SW 1271 (cell line): ENCODE measurements at places on chromosomes 13 and 19.
A peak's percentile ranks its signal among the peaks of the same experiment; 100 is the strongest.

DNA sequence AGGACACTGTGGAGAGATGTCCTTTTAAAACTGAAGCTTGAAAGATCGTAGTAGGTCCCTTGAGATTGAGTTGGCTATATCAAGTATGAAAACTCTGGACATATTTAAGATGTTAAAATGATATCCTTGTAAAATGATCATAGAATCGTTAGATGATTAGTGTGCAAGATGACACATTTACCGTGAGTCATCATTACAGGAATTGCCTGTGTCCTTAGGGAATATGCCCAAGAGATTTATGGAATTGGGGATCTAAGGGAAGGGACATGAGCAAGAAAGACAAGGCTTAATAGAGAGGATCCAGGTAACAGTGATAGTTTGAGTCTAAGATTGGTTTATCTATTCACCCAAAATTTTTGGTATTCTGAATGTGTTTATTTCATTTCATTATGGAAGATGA lies 233.7 kb downstream of the GPC5 start:
- peak; percentile 15 for DNase-seq

DNA sequence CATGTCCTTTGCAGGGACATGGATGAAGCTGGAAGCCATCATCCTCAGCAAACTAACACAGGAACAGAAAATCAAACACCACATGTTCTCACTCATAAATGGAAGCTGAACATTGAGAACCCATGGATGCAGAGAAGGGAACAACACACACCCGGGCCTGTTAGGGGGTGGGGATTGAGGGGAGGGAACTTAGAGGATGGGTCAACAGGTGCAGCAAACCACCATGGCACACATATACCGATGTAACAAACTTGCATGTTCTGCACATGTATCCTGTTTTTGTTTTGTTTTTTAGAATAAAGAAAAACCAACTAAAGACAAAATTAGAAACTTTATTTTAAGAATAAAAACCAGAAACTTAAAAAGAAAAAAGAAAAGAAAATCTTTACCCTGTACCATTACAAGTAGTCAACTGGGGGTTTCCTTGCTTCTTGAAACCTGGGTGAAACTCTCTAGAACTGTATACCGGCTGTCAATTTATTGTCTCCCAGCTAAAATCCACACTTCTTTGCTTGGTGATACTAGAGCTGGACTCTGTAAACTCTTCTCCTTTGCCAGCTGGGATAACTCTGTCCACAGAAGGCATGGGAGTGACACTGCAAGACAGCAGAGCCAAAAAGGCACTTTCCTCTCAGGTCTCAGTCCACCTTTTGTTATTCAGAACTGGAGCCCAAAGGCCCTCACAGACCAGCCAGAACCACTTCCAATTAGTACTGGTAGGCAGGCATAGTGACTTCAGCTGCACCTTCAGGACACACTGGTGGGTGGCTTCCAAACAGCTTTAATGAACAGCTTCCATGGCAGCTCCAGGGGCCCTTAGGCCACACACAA lies 9.0 kb downstream of the MICU2 start:
- no peak for DNase-seq

- DNase-seq: no peak
These were observed 31.8 kb upstream of the CBY2 start for GRCh38 chr13:45670189-45670885.

DNA sequence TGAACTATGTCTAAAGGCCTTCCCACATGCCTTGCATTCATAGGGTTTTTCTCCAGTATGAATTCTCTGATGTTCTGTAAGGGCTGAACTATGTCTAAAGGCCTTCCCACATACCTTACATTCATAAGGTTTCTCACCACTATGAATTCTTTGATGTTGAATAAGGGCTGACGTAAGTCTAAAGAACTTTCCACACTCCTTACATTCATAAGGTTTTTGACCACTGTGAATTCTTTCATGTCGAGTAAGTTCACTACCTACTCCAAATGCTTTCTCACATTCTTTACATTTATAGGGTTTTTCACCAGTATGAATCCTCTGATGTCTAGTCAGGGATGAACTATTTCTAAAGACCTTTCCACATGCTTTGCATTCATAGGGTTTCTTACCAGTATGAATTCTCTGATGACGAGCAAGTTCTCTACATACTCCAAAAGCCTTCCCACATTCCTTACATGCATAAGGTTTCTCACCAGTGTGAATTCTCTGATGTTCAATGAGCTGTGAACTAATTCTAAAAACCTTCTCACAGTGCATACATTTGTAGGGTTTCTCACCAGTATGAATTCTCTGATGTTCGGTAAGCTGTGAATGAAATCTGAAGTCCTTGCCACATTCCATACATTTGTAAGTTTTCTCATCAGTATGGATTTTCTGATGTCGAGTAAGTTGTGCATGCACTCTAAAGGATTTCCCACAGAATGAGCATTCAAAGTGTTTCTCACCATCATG lies 19.1 kb upstream of the ZNF260 start:
- no peak for DNase-seq

GRCh38 chr13:43157796-43158195 lies 134.4 kb downstream of the DNAJC15 start:
- DNase-seq: no peak
